ENCODE measurements at places on chromosomes 6 and 20.

- DNase-seq = no peak
These were observed 79.7 kb downstream of the FIG4 start for GRCh38 chr6:109770779-109771178.

GRCh38 chr6:170305805-170306323, 694 bp upstream of the FAM120B start:
- DNase-seq = no peak

DNA sequence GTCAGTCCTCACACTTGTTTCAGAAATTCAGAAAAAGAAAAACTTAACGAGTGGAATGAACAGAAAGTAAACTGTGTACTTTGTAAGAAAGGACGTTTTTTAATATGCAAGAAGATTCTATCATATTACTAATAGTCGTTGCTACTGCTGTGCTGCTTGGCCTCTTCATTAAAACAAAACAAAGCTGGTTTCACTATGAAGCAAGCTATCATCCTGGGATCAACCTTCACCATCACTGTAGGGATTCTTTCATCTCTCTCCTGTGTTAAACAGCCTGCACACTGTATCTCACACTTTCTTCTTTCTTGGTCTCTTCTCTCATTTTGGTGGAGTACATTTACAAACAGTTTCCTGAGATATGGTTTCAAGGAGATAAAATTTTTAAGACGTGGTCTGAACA, 284.2 kb downstream of the BTBD9 start:
- no peak for DNase-seq

DNA sequence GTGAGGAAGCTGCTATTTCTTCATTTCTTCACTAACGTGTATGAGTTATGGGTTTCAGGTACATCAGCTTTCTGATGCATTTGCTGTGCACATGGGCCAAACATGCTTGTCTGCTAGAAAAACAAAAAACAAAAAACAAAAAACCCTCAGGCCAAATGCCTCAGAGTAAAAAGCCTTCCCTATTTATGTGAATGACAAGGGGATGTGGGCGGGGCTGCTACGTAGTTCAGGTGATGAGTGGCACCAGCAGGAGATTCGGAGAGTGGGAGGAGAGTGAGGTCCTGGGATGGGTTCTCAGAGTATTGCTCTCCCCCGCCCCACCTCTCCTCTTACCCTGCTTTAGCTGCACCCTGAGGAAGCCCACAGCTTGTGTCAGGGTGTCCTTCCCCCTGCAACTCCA, 596.8 kb upstream of the JAG1 start:
- no peak for DNase-seq

Measured in activated T-helper 1 cell treated with Interleukin-2 at 50 U/mL for 16 hours (primary cell).